ENCODE measurements at places on chromosomes 7 and 10.

DNA sequence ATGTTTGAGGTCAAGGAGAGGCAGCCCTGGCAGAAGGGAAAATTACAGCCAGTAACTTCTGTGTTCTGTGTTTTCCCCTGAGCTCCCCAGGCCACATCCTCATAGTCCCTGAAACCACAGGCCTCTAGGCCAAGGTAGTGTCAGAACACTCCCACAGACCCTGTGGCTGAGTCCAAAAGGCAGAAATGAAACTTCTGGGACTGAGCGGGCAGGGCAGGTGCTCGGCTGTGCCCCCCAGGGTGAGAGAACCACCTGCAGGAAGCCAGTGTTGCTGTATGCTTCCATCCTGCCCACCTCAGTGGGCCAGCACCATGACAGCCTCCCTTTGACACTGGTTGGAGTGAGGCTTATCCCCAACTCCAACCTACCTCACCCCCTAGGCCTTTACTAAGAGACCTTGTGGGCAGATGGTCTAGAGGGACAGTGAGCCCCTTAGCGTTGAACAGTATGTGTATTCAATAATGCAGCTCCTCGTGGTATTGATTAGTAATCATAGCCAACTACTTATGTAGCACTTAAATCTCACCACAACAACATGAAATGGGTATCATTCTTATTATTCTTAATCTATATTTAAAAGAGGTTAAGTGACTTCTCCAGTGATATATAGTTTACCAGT lies 30.3 kb downstream of the PIK3CG start:
- no peak for DNase-seq

DNA sequence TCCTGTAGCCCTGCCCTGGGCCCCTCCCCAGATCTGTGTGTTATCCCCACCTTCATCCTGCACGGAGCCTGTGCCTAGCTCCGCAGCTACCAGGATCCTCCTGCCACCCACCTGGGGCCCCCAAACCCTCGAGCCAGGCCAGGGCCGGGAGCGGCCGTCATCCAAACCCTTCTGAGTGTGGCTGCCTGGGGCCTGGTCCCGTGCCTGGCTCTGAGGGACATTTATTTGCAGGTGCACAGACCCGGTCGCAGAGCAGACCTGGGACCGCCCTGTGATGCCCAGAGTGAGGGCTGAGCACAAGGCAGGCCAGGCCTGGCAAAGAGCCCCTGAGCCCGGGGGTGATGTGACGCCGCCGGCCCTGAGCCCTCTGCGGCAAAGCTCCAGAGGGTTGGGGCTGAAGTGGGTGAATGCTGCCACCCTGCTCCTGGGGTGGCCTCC lies 27.4 kb upstream of the INPP5A start:
- DNase-seq, result no peak

DNA sequence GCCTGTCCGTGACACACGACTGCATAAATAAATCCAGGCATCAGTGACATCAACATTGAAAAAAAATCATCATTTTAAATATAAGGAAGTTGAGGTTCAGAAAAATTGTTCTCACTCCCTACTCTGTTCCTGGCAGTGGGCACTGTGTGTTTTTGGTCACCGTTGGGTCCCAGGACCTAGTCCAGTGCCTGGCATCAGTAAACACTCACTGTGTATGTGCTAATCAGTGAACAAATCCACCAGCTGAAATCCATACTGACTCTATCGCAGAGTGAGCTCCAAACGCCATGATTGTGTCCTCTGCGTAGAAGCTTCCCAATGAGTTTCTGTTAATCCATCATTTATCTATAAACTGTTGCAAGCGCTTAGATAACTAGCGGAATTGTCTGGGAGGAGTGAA lies 41.2 kb downstream of the ITIH2 start:
- DNase-seq, result no peak

DNA sequence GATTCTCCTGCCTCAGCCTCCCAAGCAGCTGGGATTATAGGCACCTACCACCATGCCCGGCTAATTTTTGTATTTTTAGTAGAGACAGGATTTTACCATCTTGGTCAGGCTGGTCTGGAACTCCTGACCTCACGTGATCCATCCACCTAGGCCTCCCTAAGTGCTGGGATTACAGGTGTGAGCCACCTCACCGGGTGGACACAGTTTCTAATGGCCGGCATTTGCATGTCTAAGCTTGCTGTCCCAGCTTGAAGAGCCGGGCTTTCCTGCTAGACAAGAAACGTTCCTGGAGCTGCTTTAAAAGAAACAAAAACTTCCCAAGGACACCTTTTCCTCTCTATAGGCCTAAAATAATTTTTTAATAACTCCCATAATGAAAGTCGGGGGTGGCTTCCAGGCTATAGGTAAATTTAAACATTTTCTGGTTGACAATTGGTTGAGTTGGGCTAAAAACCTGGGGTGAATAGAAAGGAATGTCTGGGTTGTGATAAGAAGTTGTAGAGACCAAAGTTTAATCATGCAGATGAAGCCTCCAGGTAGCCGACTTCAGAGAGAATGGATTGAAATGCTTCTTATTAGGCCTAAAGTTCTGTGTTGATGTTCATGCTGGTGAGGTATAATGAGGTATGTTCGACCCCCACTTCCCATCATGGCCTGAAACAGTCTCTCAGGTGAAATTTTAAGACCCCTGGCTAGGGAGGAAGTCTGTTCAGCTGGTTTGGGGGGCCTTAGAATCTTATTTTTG lies 8.8 kb downstream of the ACADSB start:
- DNase-seq, result no peak

GRCh38 chr10:129885526-129885925 lies 78.5 kb downstream of the EBF3 start:
- DNase-seq, result no peak
